ENCODE measurements at places on chromosomes 1 and 21.

DNA sequence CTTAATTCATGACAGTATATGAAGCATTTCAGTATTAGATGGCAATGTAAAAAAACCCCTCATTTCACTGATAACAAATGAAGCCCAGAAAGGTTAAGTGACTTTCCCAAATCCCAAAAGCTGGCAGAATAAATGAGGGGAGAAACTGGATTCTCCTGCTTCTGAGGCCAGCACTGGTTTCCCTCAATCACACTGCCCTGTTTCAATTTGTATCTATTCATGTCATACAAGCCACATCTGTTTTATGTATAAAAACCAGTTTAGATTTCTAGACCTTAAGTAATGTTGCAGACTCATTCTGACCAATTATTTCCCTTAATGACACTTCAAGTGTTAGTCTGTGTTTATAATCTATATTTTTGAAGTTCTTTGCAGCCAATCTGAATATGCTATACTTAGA is 16.8 kb downstream of the PLPPR4 start:
- DNase-seq = no peak

DNA sequence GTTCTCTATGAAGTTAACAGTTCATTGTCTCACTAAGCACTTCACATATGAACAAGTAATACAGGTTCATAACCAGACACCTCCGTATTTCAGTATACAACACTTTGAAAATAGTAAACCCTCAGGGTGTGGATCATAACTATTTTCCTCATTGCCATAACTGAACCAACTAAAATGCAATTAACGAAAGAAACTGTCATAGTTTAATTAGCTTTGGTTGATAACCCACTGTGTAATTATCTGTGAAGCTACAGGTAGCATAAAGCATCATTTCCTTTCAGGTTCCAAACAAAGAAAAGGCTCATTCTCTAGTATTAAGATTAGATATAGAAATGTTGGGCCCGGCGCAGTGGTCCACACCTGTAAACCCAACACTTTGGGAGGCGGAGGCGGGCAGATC is 58.5 kb downstream of the EIF4G3 start:
- no peak for DNase-seq

GRCh38 chr1:147722124-147722523 is 38.3 kb downstream of the GJA5 start:
- no peak for DNase-seq

- no peak for DNase-seq
Observed at GRCh38 chr1:16076865-16077238, 3.4 kb upstream of the FAM131C start.
